Posterior cingulate gyrus (tissue), 11 donors: ENCODE measurements at places on chromosomes 12 and 14.
A peak's percentile ranks its signal among the peaks of the same experiment; 100 is the strongest.

DNA sequence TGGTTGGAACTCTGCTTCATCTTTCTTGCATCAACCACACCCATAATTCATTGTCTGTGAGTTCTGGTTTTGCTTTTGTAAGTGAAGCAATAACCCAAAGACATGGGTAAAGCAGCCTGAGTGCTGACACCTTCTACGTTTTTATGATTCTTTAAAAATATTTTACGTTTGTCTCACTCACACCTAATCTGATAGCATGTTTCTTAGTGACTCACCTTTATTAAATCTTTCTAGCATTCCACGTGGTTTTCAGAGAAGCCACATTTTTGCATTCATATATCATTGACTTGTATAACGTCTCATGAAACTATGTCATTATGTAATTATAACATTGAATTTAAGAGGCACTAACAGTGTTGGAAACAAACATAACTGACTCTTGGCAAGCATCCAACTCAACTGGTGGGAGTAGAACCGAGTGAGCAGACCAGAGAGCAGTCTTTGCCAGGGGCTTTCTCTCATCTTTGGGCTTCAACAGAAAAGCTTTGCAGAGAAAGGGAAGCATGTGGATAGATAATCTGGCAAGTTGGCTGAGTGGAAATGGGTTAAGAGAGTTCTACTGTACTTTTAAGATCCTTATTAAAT is 118.8 kb downstream of the TPH2 start:
- no peak for DNase-seq

DNA sequence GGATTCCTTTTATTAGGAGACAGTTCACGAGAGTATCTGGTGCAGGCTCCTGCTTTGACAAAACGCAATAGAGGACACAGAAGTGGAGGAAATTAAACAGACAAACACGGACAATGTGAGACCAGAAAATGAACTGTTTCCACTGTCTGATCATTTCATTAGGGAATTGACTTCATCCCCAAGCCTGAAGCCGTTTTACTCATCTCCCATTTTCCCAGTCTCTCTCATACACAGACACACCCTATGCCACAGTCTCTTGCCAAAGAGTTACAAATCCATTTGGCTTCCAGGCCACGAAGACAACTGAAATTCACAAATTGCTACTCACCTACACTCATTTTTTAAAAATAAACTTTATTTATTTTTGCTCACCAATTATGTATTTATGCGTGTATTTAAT is 1087.8 kb upstream of the TMEM132C start:
- no peak for DNase-seq

DNA sequence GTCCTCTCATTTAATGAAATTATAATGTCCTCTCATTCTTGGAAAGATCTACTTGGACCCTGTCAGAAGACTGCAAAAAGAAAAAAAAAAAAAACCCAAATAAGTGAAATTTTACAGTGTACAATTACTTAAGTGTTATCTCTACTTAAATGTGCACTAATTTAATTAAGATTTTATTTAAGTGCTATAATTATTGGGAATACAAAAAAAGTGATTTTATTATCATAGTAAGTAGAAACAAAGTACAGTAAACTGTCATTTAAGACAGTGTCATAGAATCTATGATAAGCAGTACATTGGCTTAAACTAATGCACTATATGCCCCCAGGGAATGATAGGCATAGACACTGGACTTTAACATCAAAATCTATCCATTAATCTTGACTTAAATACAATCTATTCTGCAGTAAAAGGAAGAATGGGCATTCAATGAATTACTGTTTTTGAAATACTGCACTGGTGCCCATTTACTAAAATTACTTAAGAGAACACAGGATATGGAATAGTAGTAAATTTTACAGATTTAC is 23.3 kb downstream of the INSM2 start:
- no peak for DNase-seq

DNA sequence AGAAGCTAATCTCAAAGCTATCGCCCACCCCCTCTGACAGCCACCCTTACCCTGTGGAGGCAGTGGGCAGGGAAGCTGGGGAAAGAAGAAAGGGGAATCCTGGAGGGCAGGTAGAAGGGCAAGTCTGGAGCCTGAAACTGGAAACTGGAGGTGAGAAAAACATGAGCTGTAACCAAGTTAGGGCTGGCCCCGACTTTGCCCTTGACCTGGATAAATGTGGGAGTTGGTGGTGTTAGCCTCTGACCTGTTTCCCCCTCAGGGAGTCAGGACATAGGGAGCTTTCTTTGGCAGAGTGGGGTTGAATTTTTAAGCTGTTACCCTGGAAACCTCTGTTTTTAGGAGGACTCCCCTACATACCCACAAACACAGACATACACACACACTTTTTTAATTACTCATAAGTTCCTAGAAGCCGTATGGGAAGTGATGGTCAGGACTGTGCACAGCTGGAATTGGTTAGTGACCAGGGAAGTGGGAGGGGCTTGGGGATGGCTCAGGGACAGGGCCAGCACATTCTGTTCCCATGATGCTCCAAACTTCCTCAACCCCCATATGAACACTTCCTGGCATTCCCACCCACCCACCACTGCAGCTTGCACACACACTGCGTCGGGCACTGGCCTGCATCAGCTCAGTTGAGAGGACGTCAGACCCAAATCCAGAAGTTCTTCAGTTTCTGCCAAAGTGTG is 5.0 kb upstream of the MMP19 start:
- DNase-seq = peak; percentile 9

GRCh38 chr12:34597548-34598351 is 575.5 kb downstream of the ALG10 start:
- peak; percentile 5 for DNase-seq

- DNase-seq = no peak
Measured at GRCh38 chr12:108921946-108922345, 42.1 kb downstream of the DAO start.

DNA sequence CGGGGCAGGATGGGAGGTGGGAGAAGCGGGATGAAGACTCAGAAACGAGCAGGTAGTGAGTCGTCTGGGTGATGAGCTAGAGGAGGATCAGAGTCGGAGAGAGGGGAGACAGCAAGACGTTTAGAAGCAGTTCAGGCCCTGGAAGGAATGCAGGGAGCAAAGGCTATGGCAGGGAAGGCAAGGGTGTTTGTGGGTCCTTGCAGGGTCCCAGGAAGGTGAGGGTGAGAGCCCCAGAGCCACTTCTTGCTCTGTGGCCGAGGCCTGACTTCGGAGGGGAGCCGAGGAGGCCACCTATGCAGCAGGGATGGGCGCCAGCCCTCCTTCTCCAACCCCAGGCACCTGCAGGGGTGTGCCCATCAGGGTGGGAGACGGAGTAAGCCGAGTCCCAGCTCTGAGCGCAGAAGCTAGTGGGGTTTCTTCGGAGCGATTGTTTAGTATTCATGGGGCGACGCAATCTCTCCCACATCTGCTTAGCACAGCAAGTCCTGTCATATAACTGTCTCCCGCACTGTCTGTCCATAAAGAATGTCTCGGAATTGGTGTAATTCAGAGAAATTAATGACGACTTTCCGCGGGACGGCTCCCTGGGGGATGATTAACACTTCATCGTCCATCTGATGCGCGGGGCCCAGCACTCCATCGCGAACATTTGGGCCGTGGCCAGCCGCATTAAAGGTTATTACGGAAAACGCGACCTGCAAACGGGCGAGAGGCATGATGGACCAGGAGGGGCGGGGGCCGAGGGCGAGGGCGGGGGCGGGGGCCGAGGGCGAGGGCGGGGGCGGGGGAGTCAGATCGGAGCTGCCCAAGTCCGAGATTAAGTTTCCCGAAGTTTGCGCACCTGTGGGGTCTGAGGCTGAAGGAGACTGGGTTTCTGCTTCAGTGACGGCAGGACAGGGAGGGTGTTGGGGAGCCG is 12.2 kb upstream of the CALCOCO1 start:
- DNase-seq = no peak

DNA sequence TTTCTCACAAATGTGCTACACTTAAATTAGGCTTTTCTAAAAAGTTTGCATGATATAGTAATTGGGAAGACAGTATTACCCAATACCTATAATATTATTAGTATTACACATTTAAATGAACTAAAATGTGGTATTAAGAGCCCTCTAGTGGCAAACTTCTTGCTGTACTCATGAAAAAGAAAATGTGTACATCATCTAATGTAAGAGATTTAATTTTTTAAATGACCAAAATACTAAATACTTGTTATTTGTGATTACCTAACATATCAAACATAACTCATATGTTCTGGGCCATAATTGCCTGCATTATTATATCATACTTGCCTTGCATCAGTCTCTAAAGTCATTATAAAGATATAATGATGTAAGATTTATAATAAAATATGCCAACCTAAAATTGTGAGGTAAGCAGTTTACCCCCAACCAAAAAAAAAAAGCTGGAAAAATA is 64.2 kb downstream of the DNAI7 start:
- no peak for DNase-seq

DNA sequence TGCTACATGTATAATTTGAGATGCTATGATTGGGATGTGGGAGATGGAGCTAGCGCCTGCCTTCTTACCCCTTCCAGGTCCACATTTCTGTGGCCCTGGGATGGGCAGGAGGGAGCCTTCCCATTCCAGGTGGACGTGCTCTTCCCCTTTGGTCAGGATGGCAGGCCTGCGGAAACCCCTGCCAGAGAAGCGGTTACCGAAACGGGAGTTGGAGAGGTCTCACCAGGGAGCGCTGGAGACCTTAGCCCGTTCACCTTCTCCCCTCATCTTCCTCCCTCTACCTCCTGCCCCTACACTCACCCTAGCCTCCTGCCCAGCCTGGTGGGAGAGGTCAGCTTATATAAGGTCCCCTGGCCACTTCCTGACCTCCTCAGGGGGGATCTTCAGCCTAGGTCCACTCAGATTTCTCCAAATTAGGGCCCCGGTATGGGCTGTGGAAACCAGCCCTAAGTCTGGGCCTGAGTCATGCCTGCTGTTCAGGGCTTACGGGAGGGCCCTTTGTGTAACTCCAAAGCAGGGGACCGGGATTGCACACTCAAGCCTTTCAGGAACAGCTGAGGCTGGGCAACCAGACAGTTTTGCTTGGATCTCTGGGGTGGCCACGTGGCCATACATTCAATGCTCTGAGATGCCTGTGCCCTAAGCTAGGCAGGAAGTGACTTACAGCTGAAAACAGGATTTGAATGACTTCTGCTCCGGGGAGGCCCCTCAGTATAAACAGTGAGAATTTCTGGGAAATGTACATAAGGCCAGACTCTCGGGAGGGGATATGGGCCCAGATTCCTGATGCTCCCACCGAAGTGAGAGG is 10.2 kb upstream of the MEG3 start:
- peak; percentile 77 for DNase-seq

DNA sequence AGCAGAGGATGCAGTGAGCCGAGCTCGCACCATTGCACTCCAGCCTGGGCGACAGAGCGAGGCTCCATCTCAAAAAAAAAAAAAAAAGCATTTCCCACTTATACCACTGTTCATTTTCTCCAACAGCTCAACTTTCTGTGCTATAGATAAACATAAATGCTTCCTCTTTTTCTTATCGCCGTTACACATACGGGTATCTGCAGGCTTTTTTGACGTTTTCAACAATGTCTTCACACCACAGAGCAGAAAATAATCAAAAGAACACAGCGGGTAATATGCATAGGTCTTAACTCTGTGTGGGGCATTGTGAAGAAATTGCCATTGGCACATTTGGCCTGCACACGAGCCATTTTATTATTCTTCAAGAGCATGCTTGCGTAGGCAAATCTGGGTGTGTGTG is 86.4 kb downstream of the CAPZA3 start:
- DNase-seq = no peak

GRCh38 chr14:34254031-34254430 is 208.0 kb downstream of the SPTSSA start:
- DNase-seq = no peak

DNA sequence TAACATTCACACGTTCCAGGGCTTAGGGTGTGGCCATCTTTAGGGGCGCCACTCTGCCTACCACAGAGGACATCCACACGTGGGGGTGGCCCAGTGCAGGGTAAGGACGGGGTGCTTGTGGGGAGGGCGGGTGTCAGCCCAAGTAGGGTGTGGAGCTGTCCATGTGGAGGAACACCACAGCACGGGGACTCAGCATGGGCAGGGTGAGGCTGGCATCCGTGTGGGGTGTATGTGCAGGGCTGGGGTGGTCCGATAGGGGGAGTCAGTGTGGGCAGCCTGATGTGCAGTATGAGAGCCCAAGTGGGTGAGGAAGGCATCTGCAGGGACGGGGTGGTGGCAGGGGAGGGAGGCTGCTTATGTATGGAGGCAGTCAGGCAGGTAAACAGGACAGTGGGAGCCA is 17.7 kb downstream of the PSMC1 start:
- no peak for DNase-seq

DNA sequence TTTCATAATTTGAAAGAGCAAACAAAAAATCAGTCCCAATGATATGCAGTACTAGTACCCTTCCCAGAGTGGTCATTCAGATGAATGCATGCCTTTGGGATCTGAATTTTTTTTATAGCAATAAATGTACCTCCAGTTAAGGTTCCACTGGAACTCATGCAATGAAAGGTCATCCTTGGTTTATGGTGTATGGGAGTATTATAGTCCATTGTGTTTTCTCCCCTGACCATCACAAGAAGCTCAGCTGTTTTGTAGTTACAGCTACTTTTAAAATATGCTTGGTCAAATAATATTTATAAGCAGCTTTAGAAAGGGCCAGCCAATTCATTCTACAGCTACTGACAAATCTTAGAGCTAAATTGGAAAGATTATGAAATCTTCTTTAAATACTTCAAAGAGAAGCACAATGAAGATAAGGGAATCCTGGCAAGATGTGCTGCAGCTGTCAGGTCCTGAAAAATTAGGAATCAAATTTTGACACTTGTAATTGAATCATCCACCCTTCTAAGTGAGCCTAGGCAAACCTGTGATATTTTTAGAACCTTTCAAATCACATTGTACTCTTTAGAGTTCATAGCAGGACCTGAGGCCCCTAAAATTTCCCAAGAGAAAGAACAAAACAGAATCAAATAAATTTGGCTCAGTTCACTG is 46.5 kb downstream of the IFT81 start:
- no peak for DNase-seq

DNA sequence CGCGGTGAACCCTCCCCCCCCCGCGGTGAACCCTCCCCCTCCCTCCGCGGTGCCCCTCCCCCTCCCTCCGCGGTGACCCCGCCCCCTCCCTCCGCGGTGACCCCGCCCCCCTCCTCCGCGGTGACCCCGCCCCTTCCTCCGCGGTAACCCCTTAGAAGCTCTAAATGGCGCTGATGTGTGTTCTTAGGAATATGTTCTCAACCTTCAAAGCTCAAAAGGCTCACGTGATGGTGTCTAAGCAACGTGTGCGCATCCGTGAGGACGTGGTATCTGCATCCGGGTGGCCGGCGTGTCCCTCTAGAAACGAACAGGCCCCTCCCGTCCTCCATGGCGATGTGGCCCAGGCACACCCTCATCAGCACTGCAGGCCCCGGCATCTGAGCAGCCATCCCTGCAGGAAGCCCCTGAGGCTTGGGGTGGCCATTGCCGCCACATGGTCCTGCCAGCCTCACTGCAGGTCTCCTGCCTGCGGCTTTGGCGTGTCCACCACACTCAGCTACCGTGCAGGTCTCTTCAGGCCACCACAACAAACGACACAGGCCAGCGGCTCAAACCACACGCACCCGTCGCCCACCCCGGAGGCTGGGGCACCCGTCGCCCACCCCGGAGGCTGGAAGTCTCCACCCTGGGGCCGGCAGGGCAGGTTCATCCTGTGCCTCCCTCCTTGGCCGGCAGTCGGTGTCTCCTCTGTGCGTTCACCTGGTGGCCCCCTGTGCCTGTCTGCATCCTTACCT is 14.5 kb upstream of the FBRSL1 start:
- DNase-seq = no peak
